Stimulated activated CD4-positive, alpha-beta T cell treated with anti-CD3 and anti-CD28 coated beads, Interleukin-4, amount 100 ng/mL, for 4 hours (primary cell): ENCODE measurements at places on chromosomes 11 and 22.

- no peak for DNase-seq
Measured at GRCh38 chr11:102516179-102516578, 14.4 kb downstream of the MMP7 start.

DNA sequence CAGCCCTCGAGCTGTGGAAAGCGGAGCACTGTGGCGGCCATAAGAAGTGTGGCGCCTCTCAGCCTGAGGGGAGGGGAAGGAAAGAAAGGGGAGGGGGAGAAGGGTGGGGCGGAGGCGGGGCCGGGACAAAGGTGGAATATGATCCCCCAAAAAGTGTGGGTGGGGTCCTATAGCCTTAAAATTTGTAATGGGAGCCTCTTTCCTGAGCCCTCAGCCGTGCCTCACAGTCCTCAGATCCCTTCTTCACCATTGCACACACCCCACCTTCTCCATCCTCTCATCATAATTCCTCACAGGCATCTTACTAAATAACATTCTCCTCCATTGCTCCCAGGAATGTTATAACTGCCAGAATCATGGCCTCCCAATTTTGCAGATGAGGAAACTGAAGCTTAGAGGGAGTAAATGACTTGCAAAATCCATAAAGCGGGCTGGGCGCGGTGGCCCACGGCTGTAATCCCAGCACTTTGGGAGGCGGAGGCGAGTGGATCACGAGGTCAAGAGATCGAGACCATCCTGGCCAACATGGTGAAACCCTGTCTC, 600 bp upstream of the RAB6A start:
- DNase-seq, result no peak

DNA sequence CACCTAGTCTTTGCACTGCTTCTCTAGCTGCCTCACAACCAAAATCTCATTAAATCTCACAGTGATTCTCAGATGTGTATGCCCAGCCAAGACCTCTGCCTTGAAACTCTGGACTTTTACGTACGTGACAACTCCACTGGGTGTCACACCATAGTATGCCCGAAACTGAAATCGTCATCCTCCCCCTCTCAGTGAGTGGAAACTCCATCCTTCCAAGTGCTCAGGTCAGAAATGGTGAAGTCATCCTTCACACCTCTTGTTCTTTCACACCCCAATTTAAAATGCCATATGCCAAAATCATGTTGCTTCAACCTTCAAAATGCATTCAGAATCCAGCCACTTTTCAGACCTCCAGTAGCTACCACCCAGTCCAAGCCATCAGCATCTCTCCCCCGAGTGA, 42.5 kb downstream of the SFI1 start:
- DNase-seq, result peak; percentile 4

GRCh38 chr22:20967697-20968211, 699 bp downstream of the AIFM3 start:
- DNase-seq, result no peak

GRCh38 chr22:41905411-41906202, 9.3 kb downstream of the SHISA8 start:
- DNase-seq, result no peak

DNA sequence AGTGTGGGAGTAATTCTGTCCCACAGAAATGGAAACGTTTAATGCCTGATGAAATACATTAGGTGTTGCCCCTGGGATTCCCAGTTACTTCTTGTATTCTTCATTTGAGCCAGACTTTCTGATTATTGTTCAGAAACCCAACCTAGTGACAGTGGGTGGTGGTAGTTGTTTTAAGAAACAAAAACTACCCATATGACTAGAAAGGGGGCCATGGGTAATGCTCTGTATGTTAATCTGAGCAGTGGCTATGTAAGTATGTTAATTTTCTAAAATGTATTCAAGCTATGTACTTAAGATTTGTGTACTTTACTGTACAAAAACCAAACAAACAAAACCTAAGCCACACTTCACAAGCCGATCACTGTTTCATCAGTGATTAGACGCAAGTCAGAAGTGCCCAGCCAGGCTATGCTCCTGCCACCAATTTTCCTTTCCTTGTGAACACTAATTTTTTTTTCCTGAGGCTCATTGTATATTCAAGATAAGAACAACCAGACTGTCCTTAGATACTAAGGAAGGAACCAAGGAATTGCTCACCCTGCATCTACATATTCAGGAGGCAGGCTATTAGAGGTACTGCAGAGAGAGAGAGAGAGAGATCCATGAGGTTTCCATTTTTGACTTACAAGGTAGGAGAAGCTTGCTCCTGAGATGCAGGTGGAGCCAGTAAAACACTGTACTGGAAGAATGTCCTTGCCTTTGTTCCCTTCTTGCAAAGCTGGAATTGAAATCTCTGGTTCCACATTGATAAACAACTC, 122.7 kb downstream of the DBX1 start:
- DNase-seq, result no peak

- no peak for DNase-seq
Measured at GRCh38 chr11:87290304-87290922, 252.7 kb downstream of the TMEM135 start.

- DNase-seq, result no peak
Measured at GRCh38 chr22:23230348-23231068, 50.2 kb downstream of the BCR start.

DNA sequence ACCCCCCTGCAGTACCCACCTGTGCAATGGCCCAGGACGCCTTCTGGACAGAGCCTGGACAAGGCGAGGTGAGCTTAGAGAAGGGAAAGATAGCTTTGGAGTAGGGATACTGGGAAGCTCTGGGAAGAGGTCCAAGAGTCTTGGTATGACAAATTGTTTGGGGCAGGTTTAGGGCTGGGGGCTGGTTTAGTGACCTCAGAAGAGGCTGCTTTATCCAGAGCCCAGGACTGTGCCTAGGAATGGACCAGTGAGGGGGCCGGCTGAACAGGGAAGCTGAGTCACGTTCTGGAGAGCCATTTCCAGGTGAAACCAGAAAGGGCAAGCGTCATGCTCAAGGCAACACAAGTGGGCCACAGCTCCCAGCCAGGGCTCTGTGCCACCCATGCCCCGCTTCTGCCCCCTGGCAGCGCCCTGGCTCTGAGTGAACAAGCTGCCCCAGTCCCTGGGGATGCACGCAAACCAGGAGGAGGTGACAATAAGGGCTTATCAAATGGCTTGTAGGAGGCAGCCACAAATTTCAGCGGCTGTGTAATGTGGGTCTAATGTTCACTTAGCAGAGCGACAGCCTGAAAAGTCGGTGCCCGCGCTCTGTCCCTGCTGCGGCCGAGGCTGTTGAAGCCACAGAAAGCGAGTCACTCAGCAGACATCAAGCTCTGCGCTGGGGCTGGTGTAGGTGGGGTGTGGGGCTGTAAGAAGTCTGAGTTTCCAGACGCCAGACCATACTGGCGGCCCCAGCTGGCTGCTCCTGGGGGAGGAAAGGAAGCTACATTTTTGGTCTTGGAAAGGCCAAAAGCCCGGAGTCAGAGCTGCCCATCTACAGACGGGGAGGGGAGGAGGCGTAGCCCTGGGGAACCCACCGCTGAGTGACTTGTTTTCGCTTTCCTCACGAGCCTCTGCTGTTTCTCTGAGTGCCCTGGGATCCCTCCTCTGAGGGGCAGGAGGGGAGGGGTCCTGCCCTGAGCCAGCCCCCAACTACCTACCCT, 18.3 kb upstream of the SYT7 start:
- DNase-seq, result no peak

GRCh38 chr11:9731256-9731655, 67.4 kb downstream of the SWAP70 start:
- no peak for DNase-seq

GRCh38 chr11:7673724-7674434, 579 bp upstream of the CYB5R2 start:
- DNase-seq, result no peak

GRCh38 chr11:74681686-74682651, 49.3 kb downstream of the CHRDL2 start:
- DNase-seq, result no peak

DNA sequence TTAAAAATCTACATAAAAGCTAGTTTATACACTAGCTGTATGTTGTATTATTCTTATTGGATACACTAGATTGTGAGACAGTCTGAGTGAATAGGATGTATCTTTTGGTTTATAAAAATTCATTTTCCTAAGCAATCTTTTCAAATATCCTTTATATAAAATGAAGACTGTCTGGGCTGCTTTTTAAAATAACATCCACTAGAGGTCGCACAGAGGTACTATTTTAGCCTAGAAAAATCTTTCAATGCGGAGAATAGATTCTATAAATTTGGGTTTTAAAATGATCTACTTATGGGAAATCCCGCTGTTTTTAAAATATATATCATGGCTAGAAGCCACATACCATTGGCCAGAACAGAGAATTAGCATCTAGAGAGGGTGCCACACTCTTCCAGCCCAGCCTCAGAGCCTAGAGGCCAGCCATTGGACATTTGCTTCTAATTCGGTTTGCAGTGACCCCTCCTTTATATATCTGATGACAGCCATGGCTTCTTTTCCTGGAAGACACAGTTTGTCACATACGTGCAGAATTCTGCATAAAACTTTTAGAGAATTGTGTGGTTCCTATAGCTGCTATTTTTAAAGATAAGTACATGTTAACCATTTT, 7.3 kb downstream of the C11orf97 start:
- DNase-seq, result no peak

GRCh38 chr22:20509344-20510047, 2.1 kb downstream of the MED15 start:
- DNase-seq, result peak; percentile 65

DNA sequence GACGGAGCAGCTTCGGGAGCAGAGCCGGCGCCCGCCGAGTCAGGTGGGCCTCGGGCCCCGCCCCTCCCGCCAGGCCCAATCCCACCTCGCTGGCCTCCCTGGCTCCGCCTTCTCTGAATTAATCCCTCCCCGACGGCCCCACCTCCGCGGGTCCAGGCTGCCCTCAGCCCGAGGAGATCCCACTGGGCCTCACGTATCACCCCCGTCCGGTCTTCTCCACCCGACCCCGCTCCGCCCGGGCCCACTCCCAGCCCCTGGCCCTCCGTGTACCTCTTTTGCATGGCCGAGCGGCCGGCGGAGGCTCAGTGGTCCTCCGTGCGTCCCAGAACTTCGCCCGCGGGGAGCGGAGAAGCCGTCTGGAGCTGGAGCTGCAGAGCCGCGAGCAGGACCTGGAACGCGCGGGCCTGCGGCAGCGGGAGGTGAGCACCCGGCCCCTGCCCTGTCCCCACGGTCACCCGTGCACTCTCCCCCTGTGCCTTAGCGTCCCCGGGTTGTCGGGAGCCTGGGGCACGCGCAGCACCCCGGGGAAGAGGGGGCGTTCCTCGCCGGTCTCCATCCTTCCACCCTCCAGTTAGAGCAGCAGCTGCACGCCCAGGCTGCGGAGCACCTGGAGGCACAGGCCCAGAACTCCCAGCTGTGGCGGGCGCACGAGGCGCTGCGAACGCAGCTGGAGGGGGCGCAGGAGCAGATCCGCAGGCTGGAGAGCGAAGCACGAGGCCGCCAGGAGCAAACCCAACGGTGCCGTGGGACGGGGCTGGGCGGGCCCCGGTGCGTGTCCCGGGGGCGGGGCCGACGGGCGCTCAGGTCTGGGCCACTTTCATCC, 2.2 kb upstream of the CD151 start:
- peak; percentile 53 for DNase-seq

DNA sequence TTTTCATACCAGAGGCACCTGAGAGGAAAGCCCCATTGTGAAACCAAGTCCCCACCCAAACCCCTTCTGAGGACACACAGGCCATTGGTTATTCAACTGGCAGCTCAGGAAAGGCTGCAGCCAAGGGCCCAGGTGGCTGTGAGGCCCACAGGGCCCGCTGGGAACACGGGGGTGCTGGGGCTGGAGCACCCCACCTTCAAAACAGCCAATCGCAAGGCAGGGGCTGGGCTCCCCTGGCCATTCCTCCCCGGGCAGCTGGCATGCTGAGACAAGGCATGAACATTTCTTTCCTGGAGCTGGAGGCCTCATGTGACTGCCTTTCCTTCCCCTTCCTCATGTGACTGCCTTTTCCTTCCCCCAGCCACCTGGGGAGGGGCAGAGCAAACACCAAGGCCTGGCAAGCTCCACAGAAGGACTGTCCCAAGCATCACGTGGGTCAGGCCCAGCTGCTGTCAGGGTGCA, 76.9 kb downstream of the PIWIL3 start:
- DNase-seq, result no peak

GRCh38 chr11:10646005-10646404, 47.5 kb downstream of the IRAG1 start:
- no peak for DNase-seq

- DNase-seq, result no peak
Measured at GRCh38 chr11:67252831-67253239, 13.4 kb upstream of the GRK2 start.

- peak; percentile 81 for DNase-seq
Measured at GRCh38 chr11:76208438-76209374, 2.4 kb upstream of the WNT11 start.

DNA sequence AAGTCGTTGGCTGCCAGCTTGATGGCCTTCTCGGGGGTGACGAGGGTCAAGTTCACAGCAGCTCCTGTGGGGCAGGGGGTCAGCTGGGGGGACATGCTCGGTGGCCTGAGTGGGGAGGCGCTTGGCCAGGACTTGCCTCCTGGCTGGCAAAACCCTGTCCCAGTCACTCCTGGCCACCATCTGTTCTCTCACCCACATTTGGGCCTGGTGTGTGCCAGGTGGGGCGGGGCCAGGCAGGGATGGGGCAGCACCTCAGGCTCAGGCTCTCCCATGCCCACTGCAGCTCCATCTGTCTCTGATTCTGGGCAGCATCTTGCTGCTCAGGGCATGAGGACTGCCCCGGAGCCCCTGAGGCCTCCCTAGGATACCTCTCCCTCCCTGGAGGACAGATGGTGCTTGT, 3.7 kb upstream of the CEND1 start:
- no peak for DNase-seq

DNA sequence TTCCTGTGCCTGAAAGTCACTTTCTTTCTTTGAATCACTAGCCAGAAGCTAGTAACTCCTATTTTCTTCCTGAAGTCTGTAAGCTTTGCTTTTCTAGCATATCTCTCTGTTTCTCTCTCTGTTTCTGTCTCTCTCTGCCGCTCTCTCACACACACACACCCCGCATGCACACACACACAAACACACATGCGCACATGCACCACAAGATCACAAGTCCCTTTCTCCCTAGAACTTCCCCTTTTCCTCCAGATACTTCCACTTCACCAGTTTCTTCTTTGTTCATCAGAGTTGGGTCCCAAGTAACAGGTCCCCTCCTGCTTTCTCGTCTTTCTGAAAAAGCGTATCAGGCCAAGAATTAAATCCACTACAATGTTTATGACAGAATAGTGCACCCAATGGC, 148.5 kb upstream of the HSD17B12 start:
- DNase-seq, result no peak

DNA sequence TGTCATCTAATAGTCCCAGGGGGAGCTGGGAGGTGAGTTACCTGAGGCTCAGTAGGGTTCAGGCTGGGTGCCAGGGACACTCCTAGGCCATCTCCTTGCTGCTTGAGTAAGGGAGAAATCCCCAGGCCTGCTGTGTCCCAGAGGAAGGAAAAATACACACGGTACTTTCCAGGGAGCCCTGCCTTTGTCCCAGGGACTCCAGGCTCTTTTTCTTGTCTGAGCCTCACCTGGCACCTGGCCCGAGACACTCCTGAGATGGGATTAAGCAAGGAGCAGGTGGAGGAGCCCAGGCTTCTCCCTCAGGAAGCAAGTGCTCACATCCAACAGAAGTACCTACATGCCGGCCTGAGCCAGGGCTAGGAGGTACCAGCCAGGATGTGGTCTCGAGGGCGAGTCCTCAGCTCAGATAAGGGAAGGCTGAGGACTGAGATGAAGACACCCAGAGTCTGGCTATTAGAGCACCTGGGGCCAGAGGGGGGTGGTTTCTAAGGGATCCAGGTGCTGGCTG, 899 bp upstream of the KLHDC7B start:
- no peak for DNase-seq
